Endothelial cell (in vitro differentiated cells): ENCODE measurements at places on chromosomes 1 and 21.

GRCh38 chr1:30373471-30374399 is 349.6 kb downstream of the MATN1 start:
- DNase-seq, result no peak

DNA sequence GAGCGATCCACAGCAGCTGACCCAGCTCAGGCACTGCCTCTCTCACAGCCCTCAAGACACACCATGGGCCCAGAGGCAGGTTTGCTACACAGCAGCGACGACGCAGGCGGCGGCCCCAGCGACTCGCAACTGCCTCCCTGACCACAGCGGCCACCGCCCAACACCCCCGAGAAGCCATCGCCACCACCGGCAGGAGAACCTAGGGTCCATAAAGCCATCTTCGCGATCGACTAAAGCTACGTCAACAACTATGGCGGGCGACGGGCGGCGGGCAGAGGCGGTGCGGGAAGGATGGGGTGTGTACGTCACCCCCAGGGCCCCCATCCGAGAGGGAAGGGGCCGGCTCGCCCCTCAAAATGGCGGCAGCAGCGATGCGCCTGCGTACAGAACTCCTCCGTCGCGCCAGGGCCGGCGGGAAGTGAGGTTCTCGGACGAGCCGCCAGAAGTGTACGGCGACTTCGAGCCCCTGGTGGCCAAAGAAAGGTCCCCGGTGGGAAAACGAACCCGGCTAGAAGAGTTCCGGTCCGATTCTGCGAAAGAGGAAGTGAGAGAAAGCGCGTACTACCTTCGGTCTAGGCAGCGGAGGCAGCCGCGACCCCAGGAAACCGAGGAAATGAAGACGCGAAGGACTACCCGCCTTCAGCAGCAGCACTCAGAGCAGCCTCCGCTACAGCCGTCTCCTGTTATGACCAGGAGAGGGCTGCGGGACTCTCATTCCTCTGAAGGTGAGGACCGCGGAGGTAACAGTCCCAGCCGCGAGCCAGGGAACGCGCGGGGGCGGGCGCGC is at the start of gene TOR1AIP1:
Gene TOR1AIP1 (plus strand): TSS at position 33 of the 787 bp plus-strand sequence. CDS start 218 bp downstream, at position 251.
- DNase-seq, result peak; percentile 97

GRCh38 chr1:206456577-206457370 is 13.5 kb upstream of the IKBKE start:
- no peak for DNase-seq

- DNase-seq, result no peak
These were observed 20.2 kb downstream of the SDC3 start for GRCh38 chr1:30888391-30888790.

DNA sequence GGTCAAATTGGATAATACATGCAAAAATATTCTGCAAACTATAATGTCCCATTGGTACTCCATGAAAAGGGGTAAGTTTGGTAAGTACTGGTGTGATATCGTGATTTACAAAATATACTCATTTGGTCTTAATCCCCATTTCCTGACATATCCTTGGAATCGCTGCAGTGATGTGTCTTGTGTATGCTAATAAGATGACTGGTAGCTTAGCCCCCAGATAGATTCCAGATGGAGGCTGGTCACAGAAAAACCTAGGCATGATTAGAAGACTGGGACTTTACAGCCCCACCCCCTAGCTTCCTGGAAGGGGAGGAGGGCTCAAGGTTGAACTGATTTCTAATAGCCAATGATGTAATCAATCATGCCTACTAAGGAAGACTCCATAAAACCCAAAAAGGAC is 3.0 kb downstream of the VAMP4 start:
- DNase-seq, result no peak

DNA sequence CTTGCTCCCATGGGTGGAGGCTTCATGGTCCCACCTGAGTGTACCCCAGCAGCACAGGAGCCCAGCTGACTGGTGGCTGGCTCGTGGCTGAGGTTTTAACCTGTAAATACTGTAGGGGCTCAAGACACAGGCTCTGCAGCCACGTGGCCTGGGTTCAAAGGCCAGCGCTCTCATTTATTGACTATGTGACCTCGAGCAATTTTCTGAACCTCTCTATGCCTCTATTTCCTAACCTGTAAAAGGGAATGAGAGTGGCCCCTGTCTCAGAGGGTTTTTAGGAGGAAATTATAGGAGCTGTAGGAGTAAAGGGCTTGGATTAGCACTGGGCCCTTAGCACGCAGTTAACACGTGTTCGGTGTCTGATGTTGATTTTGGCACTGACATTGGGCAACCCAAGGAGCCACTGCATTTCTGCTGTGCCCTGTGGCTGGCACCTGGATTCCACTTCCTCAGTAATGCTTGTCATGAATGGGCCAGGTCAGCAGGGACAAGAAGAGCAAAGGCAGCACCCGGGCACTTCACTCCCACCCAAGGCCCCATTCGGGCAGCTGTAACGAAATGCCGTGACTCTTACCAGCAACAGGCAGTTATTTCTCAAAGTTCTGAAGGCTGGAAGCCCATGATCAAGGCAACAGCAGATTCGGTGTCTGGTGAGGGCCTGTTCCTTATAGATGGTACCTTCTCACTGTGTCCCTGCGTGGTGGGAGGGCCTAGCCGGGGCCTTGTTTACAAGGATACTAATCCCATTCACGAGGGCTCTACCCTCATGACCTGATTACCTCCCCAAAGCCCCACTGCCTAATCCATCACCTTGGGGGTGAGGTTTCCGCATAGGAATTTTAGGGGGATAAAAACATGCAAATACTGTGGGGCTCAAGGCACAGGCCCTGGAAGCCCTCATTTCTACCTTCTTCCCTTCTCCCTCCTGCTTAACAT is 25.2 kb downstream of the ARHGEF10L start:
- no peak for DNase-seq

DNA sequence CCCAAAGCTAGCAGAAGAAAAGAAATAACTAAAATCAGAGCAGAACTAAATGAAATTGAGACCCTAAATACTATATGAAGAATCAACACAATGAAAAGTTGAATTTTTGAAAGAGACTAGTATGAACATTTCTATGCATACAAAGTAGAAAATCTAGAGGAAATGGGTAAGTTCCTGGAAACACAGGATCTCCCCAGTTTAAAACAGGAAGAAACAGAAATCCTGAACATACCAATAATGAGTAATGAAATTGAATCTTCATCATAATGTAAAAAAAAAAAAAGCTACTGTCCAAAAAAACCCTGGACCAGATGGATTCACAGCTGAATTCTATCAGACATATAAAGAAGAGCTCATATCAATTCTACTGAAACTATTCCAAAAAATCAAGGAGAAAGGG is 233.5 kb downstream of the PLPP3 start:
- DNase-seq, result no peak

DNA sequence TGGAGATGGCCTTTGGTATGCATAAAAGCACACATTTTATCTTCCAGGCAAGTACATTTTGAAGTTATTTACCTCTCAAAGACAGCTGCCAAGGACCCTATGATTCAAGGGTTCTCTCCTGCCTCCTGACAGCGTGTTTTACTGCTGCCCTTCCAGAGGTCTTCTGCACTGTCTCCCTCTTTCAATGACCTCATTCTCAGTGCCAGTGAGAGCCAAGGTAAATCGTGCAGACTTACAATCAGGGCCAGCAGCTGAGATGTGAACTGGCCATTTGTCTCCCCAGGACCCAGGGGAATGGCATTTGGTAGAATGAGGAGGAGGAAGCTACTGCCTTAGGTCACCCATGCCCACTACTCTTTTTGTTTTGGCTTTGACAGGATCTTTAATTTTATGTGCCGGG is 84.2 kb upstream of the FGGY start:
- DNase-seq, result no peak

DNA sequence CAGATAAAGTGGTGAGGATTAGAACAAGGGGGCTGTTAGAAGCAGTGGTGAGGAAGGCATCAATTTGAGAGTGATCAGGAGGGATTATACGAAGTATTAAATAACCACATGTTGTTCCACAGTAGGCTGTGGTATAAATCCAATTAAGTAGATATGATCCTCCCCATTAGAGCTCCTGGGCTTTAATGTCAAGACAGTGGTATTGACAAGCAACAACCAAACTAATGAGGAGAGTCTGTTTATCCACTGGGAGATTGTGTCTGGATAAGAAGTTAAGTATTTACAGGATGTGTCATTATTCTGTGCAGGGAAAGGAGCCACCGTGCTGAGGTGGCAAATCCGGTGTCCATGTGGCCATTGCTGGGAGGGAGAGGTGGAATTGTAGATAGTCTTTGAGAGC is 5.8 kb downstream of the ACTN2 start:
- DNase-seq, result no peak

DNA sequence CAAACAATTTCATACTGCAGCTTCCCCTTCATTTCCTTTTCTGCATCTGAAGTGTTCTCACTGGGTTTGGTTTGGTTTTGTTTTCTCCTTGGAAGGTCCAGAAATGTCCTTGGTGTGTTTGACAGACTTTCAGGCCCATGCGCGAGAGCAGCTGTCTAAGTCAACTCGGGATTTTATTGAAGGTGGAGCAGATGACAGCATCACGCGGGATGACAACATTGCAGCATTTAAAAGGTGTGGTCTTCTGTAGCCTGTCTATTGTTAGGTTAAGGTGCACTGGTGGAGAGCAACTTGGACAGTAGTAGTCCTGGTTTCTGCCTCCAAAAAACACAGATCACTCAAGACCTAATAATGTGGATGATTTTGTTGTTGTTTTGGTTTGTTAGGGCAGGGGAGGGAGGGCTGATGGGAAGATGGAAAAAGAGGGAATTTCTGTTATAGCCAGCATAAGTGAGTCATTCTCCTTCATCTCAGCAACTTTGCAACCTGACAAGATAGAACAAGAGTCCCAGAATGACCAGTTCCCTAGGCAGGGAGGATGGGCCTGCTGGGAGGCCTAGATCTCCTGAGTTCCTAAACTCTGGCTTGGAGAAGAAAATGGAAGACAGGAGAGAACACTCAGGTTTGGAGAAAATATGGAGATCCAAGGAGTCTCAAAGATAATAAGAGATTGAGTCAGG is 12.5 kb downstream of the HAO2 start:
- no peak for DNase-seq

- DNase-seq, result no peak
These were observed 53.1 kb downstream of the S100B start for GRCh38 chr21:46551636-46552241.

- DNase-seq, result peak; percentile 80
These were observed 1.7 kb downstream of the FAM78B start for GRCh38 chr1:166164995-166165660.

DNA sequence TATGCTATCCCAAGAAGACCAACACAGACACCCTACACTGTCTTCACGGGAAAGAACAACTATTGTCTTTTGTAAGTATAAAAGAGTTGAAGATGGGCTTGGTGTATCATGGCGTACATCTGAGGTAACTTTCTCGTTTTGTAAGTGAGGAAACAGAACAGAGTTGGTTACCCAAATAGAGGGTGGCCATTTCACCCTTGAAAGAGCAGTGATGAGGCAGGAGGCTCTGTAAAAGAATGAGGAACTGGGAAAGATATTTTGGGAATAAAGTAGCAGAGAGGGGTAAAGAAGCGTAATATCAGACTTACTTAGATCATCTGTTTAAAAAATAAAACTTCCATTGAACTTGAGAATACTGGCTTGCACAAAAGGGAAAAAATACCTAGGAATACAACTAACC is 18.9 kb downstream of the FCRL2 start:
- no peak for DNase-seq

GRCh38 chr1:166089804-166090203 is 77.0 kb downstream of the FAM78B start:
- no peak for DNase-seq

DNA sequence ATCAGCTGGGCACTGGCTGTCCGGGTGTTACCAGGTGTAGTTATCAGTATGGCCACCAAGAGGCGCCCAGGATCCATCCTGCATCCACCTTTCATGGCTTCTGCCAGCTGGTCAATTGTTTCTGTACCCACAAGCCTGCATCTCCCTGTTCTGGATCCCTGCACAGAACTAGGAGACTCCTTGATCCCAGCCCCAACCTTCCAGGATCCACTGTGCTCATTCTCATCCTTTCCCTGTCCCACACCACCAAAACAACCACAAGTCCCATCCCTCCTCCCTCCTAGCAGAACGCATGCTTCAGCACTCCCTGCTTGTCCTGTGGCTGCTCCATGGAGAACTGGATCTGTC is 27.2 kb upstream of the FOXE3 start:
- DNase-seq, result peak; percentile 82

- no peak for DNase-seq
These were observed 50.9 kb downstream of the EVA1C start for GRCh38 chr21:32463367-32463766.

DNA sequence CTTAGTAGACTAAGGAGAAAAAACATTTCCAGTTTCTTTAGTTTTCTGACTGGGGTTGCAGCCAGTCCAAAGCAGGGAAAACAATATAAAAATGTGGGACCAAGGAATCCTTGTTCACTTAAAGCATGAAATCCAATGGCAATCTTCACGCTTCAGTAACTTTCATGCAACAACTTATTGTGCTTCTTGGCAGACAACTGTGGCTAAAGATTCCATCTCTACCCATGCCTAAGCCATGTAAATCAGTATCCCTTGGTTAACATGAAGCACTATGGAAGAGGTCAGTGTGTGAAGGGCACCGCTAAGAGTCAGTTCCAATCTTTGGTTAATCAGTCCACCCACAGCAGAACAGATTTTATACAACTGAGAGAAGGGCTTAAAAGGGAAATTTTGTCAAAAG is 201.8 kb upstream of the GREM2 start:
- no peak for DNase-seq

- no peak for DNase-seq
These were observed 141.8 kb upstream of the CSF3R start for GRCh38 chr1:36624466-36624865.

- no peak for DNase-seq
These were observed 125.5 kb upstream of the HNRNPU start for GRCh38 chr1:244989813-244990212.

- no peak for DNase-seq
These were observed 7.7 kb downstream of the WNT9A start for GRCh38 chr1:227939791-227940771.

- DNase-seq, result no peak
These were observed 24.8 kb upstream of the EYA3 start for GRCh38 chr1:28113242-28113572.

GRCh38 chr1:5989286-5989605 is 3.0 kb downstream of the NPHP4 start:
- no peak for DNase-seq

DNA sequence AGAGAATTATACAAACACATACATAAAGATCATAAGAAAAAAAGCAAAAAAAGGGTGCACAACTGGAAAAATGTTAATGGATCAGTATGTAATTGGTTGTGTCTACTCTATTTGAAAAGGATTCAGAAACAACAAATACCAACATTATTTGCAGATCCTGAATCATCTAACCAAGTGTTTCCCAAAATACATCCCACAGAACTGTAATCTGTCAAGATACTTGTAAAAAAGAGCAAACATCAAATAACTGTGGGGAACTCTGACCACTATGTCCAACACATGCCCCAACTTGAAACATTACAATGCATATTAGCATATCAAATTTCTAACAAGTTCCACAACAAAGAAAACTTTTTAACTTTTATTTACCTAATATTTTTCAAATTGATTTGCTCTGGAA is 22.6 kb downstream of the ANKRD13C start:
- DNase-seq, result no peak

GRCh38 chr1:177487481-177487880 is 316.7 kb downstream of the BRINP2 start:
- no peak for DNase-seq
